IPS DF 6.9 (cell line): ENCODE measurements at places on chromosomes 5 and 9.
A peak's percentile ranks its signal among the peaks of the same experiment; 100 is the strongest.

GRCh38 chr5:150636391-150637244 lies 3.8 kb upstream of the SYNPO start:
- DNase-seq, result no peak

DNA sequence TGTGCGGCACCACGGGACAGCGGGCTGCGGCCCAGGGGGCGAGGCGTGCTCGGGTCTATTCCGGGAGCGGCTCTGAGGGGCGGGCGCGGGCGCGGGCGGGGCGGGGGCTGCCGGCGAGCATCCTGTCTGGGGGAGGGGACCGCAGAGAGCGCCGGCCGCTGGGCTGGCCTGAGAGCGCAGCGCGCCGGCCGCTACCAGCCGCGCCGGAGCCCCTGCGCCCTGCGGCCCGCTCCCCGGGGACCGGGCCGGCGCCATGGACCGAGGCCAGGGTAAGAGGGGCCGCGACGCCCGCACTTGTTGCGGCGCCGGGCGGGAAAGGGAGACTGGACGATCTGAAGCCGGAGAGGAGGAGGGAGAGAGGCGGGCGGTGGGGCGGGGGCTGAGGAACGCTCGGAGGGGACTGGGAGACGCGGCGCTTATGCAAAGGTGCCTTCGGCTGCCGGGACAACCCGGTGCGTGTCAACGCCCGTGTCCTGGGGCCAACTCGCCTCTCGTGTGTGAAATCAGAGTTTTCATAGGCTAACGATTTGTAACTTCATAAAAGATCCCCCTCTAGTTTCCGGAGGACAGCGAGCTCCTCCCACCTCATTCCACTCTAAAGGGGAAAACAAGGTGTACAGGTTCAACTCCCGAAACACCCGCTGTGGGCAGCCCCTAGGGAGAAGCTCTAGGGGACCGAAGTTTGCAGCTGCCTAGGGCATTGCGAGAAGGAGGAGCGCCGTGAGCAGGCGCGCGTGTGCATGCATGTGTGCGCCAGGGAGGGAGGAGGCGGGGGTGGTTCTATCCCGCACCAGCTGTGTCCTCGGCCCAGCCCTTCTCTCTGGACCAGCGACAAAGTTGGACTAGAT lies at the start of gene AFAP1L1:
AFAP1L1 (plus strand) TSS at position 144 of the 848 bp plus-strand sequence; CDS start at position 254, 110 bp downstream.
- DNase-seq, result no peak

DNA sequence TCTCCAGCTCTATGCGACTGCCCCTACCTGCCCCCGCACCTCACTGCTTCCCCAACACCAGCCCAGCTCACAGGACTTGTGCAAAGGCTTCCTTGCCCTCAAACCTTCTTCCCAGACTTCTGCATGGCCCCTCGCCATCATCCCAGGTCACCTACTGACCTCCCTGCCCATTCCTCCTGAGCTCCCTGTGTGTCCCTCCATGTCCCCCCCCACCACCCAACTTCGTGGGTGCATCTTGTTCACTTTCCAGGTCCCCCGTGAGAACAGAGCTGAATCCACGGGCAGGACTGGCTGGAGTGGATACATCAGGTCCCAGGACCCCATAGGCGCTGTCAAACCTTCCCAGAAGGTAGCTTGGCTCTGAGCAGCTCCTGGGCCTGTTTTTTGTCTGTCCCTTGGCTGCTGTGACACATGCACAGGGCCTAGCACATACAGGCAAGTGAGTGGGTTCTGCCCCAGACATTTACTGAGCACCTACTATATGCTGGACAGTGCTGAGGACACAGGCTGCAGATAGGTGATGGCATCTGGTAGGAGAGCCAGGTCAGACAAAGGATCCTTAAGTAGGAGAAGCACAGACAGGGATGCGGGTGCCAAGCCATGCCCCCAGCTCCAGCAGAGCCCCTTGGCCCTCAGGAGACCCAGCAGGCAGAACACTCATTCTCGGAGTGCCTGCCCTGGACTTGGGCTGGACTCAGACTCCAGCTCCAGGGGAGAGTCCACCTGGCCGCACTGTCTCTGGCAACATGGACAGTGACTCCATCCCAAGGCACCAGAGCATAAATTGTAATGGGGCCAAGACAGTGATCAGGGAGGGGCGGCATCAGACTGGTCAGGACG lies 15.0 kb downstream of the NINJ1 start:
- DNase-seq, result no peak

- DNase-seq, result no peak
These were observed 1.5 kb downstream of the PIP5K1B start for GRCh38 chr9:68706363-68707201.

DNA sequence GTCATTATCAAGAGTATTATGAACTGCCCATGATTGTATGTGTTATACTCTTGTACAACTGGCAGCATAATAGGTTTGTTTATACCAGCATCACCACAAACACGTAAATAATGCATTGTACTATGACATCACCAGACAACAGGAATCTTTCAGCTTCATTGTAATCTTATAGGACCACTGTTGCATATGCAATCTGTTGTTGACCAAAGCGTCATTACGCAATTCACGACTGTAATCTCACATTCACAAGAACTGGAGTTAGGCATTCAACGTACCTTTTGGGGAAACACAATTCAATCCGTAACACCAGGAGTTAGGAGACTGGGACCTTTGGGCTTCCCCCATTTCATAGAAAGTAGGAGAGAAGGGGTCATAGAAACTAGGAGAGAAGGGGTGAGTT lies 20.4 kb upstream of the ARSI start:
- no peak for DNase-seq

DNA sequence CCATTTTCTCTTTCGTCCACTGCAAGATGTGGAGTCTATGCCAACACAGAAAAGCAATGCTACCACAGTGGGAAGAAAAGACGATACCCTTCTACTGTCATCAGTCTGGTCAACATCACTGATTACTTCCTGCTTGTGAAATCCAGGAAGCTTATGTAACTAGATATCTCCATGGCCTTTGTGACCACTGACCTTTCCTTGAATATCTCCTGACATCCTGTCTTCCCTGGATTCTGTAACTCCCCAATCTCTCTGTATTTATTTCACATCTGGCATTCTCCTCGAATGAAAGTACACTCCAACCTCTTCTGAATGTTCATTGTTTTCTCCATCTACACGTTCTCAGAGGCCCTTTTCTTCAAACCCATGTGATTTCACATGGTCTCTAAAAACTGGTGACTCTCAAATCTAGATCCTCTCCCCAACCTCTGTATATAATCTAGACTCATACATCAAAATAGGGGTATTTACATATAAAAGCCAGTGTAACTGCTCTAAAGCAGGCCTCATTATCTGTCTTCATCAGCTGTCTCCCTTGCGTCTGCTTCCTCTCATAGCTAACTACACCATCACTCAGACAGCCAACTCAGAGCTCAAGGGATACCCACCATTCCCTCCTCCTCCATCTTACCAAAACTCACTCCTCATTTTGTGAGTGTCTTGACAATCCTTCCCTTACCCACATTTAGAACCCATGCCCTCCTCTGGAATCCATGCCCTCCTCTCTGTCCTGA lies 156.8 kb downstream of the SEMA5A start:
- DNase-seq, result no peak

- no peak for DNase-seq
These were observed 20.4 kb upstream of the DELE1 start for GRCh38 chr5:141903261-141903660.

- no peak for DNase-seq
These were observed 81.2 kb upstream of the NAA35 start for GRCh38 chr9:85859765-85860164.

- no peak for DNase-seq
These were observed 49.2 kb upstream of the TESK1 start for GRCh38 chr9:35555881-35556280.

DNA sequence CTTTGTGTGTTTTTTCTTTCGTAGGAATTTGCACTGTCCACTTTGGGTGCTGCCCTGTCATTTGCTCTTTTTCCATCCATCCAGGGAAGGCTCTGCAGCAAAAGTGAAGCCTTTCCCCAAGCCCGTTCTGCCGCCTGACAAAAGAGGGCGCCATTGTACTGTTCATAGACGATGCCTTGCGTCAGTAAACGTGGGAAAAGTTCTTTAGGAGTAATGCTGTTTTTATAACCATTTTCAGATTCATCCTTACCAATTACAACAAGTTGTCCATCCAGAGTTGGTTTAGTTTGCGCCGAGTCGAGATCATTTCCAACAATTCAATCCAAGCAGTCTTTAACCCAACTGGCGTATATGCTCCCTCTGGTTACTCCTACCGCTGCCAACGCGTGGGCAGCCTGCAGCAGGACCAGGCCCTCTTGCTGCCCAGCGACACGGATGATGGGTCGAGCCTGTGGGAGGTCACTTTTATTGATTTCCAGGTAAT lies 34.3 kb upstream of the RPS23 start:
- peak; percentile 57 for DNase-seq

GRCh38 chr5:65721050-65721719 lies 724 bp downstream of the SGTB start:
- DNase-seq, result no peak

DNA sequence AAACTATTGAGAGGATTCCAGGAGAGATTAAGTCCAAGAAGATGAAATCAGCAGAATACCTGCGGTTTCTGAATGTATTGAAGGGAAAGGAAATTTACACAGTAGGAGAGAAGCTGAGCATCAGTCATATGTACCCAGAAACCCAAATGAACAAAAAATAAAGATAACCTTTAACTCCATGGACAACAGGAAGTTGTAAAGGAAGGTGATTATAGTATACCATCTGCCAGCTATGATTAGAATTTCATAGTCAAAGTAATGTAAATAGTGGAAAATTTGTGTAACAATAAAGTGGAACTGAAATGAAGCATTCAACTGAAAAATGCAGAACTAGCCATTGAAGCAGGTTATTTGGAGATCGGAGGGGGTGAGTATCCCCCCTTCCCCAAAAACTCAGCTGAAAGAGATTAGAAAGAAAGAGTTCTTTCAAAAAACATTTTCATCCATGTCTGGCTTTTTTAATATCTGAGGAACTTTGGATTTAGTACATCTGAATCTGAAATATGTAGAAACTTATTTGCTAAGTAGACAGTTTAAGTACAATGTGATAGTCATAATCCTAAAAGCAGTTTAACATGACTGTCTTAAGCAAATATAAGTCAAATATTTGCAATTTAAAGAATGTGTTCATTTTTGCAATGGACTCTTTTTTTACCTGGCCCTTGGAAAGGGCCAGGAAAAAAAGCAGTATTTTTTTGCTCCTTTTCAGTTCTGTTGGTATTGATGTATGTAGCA lies 58.4 kb downstream of the APC start:
- no peak for DNase-seq

GRCh38 chr5:132086277-132086794 lies 12.7 kb downstream of the CSF2 start:
- DNase-seq, result no peak

GRCh38 chr9:24516463-24516862 lies 29.2 kb downstream of the IZUMO3 start:
- no peak for DNase-seq

GRCh38 chr9:91773156-91773555 lies 176.9 kb downstream of the ROR2 start:
- DNase-seq, result no peak

DNA sequence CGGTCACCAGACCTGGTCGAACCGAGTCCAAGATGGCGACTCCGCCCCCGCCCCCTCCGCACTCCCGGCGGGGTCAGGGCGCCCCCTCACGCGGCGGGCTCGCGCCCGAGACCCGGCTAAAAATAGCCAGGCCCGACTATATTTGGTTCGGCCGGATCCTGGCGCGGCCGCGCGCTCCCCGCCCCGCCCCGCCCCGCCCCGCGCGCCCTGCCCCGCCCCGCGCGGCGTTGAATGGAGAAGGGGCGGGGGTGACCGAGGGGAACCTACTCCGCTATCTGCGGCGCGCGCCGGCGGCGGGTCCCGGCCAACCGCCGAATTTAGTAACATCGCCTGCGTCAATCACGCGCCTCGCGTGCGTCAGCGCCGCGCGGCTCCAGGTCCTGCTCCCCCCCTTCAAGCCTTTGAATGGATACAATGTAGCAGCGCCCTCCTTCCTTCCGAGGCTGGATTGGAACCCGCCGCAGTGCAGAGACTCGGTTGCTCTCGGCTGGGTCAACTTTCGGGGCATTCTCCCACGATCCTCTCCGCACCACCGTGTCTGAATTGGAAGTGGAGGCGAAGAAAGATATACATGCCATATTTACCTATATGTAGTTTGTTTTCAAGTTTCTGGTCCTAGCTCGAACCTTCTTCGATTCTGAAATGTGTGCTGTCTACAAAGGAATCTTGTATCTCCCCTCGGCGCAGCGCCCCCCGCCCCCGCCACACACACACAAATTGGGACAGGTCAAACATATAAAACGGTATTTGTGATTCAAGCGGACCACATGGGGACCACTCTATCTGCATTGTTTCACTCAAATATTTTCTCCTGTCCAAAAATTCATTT lies 1.6 kb upstream of the NR4A3 start:
- DNase-seq, result no peak

GRCh38 chr5:32852535-32852934 lies 141.4 kb downstream of the NPR3 start:
- DNase-seq, result peak; percentile 45

- no peak for DNase-seq
These were observed 227.2 kb downstream of the RAB3C start for GRCh38 chr5:58810086-58810485.

- no peak for DNase-seq
These were observed 32.9 kb downstream of the SLIT3 start for GRCh38 chr5:169268019-169268418.

- DNase-seq, result no peak
These were observed 503 bp downstream of the SEMA4D start for GRCh38 chr9:89497257-89497963.

GRCh38 chr5:133682451-133682850 lies 70.1 kb upstream of the FSTL4 start:
- no peak for DNase-seq

GRCh38 chr9:136232969-136233368 lies 12.6 kb downstream of the QSOX2 start:
- no peak for DNase-seq

GRCh38 chr9:79719021-79719420 lies 147.3 kb downstream of the TLE4 start:
- no peak for DNase-seq

DNA sequence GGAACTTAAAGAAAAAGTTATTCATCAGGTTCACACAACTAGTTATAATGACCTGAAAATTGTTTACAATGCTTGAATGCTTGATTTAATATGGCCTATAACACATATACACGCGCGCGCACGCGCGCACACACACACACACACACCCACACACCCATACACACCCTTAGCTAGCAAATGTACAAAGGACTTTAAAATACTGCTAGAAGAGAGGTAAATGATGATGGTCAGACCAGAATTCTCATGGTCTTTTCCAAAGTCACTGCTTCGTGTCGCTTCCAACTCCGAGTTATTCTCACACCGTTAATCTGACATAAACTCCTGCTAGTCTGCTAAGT lies 5.9 kb downstream of the LSM11 start:
- no peak for DNase-seq

DNA sequence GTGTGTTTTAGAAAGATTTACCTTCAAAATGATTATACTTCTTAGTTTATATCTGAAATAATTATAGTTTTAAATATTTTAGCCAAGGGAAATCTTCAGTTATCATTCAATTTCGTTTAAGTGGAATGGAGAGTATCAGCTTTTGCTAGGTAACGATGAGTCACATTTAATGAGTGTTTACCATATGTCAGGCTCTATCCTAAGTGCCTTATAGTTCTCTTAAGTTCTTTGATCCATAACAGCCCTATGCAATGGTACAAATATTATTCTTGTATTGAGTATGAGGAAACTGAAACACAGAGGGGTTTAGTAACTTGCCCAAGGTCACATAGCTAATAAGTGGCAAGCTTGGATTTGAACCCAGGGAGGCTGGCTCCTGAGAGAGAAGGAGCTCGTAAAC lies 37.5 kb upstream of the SHB start:
- DNase-seq, result no peak

GRCh38 chr9:37119907-37120842 lies at the start of gene ZCCHC7:
Gene ZCCHC7, plus strand, starts transcription at chr9:37120574.
- peak; percentile 88 for DNase-seq
